ENCODE measurements at places on chromosomes 5 and 9. TPM values are rescaled to one million over a fixed set of nuclear protein-coding genes. Genes with fewer than 3 reads are reported as not detected.

PCDHB4 gene
- not detected for total RNA-seq

IRX1 gene
- not detected for total RNA-seq

IL3 gene
- total RNA-seq: not detected

- H3K4me3 ChIP-seq: peak overlapping the region; percentile 38
- H3K4me1 ChIP-seq: peaks cover 3% of the 10 kb centered on the region
- H3K36me3 ChIP-seq: peaks cover 15% of the 10 kb centered on the region
- no peak overlapping the region for H3K27ac ChIP-seq
- DNase-seq: no peak
Measured at GRCh38 chr9:137589441-137590122, 730 bp downstream of the ZMYND19 start.

DNA sequence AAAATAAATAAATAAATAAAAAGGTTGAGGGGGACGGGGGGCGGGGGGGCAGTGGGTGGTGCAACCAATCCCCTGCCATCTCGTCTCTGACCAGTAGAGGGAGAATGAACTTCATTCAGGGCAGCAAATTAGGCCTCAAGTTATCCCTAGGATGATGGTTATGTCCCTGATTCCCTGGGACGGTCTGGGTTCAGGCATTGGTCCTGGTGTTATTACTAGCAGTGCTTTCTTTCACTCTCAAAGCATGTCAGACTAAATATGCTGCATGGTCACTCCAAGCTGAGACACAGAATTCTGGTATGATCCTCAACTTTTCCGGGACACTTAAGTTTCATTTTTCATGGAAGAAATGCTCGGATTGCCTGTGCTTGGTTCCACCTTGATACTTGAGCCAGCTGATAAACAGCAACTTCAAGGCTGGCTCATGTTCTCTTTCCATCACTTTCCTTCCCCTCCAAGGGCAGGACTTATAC lies 59.4 kb downstream of the DAP start:
- no peak overlapping the region for H3K27ac ChIP-seq
- no peak overlapping the region for H3K4me3 ChIP-seq
- peak; percentile 25 for DNase-seq
- H3K36me3 ChIP-seq: no peaks in the 10 kb centered on the region
- peaks cover 23% of the 10 kb centered on the region for H3K4me1 ChIP-seq
- H3K27me3 ChIP-seq: no peaks in the 10 kb centered on the region

- H3K36me3 ChIP-seq: no peaks in the 10 kb centered on the region
- no peaks in the 10 kb centered on the region for H3K27me3 ChIP-seq
- peak overlapping the region; percentile 99 for H3K4me3 ChIP-seq
- peaks cover 38% of the 10 kb centered on the region for H3K4me1 ChIP-seq
- peak; percentile 12 for DNase-seq
Measured at GRCh38 chr5:100902440-100903038, 543 bp downstream of the ST8SIA4 start.

- peaks cover 24% of the 10 kb centered on the region for H3K4me1 ChIP-seq
- peaks cover 32% of the 10 kb centered on the region for H3K36me3 ChIP-seq
- H3K27me3 ChIP-seq: no peaks in the 10 kb centered on the region
Measured at GRCh38 chr9:92295240-92295790, 1.8 kb upstream of the IARS1 start.

- H3K4me1 ChIP-seq: no peaks in the 10 kb centered on the region
- no peak overlapping the region for H3K4me3 ChIP-seq
- DNase-seq: no peak
- H3K36me3 ChIP-seq: peaks cover 95% of the 10 kb centered on the region
- H3K27ac ChIP-seq: no peak overlapping the region
- H3K27me3 ChIP-seq: no peaks in the 10 kb centered on the region
Measured at GRCh38 chr5:169701910-169702451, 64.9 kb downstream of the DOCK2 start.

GRCh38 chr5:168578006-168578405 lies 1.2 kb downstream of the PANK3 start:
- DNase-seq: no peak
- H3K36me3 ChIP-seq: peaks cover 2% of the 10 kb centered on the region
- H3K4me1 ChIP-seq: peaks cover 24% of the 10 kb centered on the region
- H3K4me3 ChIP-seq: peak overlapping the region; percentile 73

Data from T-cell (primary cell).